ENCODE measurements at places on chromosomes 3 and 15.

DNA sequence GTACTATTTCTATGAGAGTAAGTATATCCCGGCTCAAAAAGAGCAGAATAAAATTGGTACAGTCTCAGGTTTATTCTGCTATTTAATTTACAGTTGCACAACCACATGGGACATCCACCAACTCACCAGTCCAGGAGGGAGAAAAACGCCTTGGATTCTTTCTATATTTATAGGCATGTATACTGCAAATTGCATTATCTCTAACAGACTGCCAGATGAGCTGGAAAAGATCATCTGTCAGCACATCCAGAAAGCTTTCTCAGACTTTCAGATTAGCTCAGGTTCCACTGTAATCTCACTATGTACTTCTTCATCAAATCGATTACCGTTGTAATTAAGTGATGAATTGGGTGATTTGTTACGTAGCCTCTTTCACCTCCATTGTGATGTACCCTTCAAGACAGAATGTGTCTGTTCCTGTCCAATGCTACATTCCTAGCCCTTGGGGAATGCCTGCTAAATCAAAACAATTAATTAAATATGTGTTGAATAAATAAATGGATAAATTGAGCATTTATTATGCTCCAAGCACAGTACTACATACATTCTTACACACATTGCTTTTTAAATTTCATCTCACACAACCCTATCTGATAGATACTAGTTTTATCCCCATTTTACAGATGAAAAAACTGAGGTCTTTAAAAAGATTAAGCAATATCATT, 38.1 kb upstream of the TMC3 start:
- DNase-seq, result no peak

GRCh38 chr3:44968447-44968858, 7.5 kb downstream of the ZDHHC3 start:
- DNase-seq, result no peak

GRCh38 chr3:13075986-13076654, 2.9 kb upstream of the IQSEC1 start:
- DNase-seq, result no peak

GRCh38 chr15:52256366-52256765, 39.2 kb downstream of the MYO5C start:
- peak; percentile 69 for DNase-seq

DNA sequence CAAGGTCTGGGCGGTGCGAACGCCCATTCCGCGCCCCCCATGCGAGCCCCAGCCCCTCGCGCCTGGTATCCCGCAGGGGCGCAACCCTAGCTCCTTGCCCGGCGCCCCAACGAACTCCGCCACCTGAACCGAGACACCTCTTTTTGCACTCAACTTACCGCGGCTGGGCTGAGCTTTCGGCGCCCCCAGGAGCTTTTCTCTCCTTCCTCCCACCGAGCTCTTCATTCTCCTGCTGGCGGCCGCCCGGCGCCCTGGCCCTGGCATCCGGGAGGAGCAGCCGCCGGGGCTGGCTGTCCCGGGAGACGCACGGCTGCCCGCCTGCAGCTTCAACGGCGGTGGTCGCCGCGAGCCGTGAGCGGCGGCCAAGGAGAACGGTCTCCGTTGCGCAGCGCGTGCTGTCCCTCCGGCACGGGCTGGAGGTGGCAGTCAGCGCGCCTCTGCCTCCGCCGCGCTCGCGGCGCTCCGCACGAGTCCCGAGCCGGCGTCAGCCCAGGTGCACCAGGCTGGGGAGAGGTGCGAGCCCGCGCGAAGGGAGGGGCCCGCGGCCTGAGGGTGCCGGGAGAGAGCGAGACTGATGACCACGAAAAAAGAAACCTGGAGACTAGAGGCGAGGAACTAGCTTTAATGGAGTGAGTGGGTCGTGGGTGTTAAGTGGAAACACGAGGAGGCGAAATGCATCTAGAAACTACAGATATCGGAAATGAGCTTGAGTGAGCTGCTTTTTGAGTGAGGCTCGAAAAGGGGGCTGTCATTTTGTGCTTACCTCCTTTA, 621.5 kb upstream of the ZNF385D start:
- no peak for DNase-seq

GRCh38 chr3:194447657-194448056, 39.1 kb downstream of the ATP13A3 start:
- no peak for DNase-seq

DNA sequence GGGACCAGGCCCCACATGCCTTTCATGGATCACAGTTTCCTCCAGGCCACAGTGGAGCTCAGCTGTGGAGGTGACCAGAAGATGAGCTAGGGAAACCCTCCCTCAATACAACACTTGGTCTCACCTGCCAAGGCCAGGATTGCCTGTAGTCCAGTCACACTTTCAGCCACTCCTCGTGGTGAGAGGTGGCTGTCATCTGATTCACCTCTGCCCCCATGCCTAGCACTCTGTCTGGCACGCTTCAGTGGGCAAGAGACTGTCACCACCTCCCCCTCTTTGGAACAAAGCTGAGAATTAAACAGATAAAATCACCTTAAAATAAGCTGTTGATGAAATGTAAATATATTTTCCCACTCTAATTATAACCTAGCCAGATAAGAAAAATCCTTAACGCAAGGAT, 4.0 kb upstream of the IL17RD start:
- no peak for DNase-seq

All from ACHN (cell line).